ENCODE measurements at places on chromosomes 6 and 20.

GRCh38 chr6:5180636-5181035, 80.1 kb downstream of the LYRM4 start:
- DNase-seq: no peak

DNA sequence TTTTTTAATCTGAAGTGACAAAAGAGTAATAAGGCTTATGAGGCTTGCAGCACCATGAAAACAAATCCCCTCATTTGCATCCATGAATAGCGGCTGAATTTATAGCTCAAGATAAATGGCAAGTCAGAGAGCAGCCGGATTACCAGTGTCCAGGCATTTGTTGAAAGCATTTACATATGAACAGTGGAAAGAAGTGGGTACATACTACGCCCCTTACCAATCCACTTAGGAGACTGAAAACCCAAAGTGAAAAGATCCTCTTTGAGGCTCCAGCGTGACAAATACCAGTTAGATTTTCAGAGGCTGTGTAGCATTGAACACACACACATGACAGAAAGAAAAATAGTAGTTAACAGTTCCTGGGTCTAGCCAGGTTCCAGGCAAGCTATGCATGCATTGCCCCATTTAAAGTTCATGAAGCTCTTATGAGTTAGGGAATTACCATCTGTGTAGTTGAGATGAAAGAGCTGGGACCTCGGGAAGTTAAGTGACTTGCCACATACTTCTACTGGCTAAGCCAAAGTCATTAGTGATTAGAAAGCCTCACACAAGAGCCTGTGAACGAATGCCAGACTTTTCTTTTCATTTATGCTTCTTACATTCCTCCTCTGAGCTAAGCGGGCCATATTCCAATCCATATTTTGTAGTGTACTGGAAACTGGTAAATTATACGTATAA, 28.3 kb upstream of the NHSL1 start:
- no peak for DNase-seq

DNA sequence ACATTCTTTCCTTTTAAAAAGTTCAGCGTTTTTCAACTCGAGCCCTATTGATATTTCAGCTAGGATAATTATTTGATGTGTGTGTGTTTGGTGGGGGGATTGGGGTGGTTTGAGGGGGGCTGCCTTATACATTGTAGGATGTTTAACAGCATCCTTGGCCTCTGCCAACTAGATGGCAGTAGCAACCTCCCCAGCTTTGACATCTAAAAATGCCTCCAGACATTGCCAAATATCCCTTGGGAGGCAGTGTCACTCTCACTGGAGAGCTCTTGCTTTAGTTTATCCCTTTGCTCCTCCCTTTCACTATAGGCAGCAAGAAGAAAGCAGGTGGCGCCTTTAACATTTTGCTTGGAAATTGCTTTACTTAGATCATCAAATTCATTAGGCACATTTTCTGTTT, 14.6 kb upstream of the TP53TG5 start:
- DNase-seq: no peak

GRCh38 chr6:56521976-56522375, 120.7 kb downstream of the DST start:
- DNase-seq: no peak

DNA sequence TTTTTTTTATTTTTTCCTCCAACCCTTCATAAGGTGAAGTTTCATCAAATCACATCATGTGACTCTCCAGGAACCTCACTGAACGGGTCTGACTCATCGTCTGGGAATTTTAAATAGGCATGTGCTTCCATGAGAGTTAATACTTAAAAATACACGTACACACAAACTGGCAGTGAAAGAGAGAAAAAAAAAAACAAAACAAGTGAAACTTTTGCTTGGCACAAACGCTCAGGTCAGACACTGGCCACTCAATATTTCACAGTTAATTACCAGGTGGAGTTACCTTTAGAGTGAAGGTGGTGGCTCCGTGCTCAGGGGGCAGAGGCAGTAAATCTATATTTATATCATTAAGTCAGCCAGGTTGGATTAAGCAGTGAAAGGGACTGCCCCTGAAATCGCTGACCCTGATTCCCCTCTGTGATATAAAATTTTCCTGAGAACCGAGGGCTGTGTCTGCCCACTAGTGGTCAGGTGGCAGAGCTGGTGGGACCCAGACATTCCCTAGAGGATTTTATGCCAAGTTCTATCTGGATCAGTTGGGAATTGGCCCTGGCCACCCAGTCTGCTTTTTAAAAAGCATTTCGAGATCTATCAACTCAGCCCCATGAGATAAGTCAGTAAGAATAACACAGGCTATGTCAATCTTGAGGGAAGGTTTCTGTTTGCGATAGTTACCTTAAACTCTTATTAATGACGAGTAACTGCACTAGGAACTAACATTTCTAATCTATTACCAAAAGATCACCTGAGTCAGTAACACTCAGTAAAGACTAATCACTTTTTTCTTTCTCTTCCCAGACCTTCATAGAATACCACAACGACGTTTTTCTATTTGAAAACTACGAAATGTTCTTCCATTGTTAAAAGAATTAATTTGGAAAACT, 259.1 kb downstream of the HDGFL1 start:
- DNase-seq: no peak

GRCh38 chr20:49426873-49427272, 55.6 kb downstream of the KCNB1 start:
- DNase-seq: no peak

GRCh38 chr6:144793744-144794143, 508.6 kb downstream of the UTRN start:
- DNase-seq: no peak

All from naive thymus-derived CD4-positive, alpha-beta T cell (primary cell).